ENCODE measurements at places on chromosomes 1 and 21.

DNA sequence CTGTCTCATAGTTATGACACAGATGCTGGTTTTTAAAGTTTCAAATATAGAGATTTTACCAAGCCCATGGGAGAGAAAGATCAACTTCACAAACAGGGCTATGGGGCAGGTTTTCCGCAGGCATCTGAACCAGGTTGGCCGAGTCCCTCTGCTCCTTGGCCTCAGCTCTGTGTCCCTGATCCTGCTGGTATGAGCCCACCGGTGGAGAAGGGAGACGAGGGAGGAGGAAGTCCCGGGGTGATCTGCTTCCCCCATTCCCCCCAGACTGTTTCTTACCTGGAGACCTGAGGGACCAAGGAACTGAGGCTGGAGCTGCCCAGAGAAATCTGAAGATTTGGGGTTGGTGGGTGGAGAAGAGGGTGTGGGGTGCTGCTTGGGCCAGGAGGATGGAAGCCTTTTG lies 28.9 kb upstream of the BTG2 start:
- DNase-seq = no peak

GRCh38 chr1:208180421-208180820 lies 63.8 kb downstream of the PLXNA2 start:
- DNase-seq = no peak

DNA sequence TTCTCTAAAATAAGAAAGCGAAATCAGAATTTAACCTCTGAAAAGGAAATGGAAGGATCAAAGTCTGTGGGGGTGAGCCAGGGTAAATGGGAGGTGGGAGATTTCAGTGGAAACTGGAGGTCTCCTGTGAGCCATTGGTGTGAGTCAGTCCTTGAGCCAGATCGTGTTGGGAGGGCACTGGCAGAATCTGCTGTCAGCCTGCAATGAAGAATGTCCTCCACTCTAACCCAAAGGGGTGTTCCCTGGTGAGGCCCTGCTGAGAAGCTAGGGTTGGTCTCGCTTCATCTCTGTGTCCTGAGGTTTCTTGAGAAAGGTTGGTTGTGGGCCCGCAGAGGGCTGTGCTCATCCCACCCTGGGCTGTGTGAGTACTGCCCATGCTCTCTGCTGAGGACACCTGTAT lies 2.4 kb downstream of the QSOX1 start:
- no peak for DNase-seq

GRCh38 chr1:25833158-25833557 lies 13.4 kb downstream of the MTFR1L start:
- DNase-seq = no peak

DNA sequence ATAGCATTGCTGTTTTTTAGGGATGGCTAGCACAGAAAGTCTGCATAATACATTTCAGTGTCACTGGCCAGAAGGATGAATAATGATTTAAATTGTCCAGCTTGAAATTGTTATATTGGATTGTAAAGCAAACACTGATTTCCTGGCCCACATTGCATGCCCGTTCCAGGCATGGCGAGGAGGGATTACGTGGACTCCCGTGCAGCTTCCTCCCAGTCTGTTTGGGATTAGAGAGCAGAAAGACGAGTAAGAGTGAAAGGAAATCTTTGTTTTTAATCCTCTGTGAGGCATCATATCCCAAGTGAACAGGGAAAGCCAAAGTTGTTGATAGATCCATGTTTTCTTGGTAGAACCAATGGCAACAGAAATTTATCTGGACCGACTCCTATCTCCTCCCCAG lies 8.4 kb downstream of the TRIM58 start:
- DNase-seq = no peak

DNA sequence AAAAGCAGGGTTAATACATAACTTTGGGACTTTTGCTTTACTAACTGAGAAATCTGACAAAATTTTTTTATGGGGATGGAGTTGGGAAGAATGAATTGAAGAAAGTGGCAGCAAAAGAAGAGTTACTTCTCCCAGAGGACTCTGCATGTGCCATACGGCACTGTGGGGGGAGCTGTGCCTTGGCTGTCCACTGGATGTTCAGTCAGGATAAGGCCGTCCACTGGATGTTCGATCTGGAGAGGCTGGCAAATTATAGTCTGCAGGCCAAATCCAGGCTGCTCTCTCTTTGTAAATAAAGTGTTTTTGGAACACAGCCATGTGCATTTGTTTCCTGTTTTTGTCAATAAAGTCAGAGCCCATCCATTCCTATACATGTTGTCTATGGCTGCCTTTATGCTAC lies 4.5 kb upstream of the MAP3K7CL start:
- DNase-seq = no peak

DNA sequence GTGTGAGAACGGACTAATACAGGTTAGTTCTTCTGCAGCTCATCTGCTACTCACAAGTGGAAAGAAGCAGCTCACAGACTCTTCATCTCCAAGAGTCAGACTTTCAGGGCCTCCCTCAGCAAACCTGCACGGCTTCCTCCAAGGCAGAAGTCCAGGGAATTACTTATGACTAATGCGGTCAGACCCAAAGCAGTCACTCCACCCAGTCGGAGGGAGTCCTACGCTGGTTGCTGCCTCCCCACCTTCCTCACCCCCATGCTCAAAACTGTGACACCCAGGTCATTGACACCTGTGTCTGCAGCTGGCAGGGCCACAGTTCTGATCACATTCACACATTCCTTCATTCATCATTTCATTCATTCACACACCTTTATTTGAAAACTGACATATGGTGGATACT lies 38.4 kb upstream of the PRDM2 start:
- no peak for DNase-seq

Measured in stimulated activated CD4-positive, alpha-beta T cell treated with anti-CD3 and anti-CD28 coated beads, Interleukin-12 subunit alpha, Interleukin-12 subunit beta, amount 100 ng/mL, for 24 hours (primary cell).